ENCODE measurements at places on chromosomes 4 and X.
A peak's percentile ranks its signal among the peaks of the same experiment; 100 is the strongest.

DNA sequence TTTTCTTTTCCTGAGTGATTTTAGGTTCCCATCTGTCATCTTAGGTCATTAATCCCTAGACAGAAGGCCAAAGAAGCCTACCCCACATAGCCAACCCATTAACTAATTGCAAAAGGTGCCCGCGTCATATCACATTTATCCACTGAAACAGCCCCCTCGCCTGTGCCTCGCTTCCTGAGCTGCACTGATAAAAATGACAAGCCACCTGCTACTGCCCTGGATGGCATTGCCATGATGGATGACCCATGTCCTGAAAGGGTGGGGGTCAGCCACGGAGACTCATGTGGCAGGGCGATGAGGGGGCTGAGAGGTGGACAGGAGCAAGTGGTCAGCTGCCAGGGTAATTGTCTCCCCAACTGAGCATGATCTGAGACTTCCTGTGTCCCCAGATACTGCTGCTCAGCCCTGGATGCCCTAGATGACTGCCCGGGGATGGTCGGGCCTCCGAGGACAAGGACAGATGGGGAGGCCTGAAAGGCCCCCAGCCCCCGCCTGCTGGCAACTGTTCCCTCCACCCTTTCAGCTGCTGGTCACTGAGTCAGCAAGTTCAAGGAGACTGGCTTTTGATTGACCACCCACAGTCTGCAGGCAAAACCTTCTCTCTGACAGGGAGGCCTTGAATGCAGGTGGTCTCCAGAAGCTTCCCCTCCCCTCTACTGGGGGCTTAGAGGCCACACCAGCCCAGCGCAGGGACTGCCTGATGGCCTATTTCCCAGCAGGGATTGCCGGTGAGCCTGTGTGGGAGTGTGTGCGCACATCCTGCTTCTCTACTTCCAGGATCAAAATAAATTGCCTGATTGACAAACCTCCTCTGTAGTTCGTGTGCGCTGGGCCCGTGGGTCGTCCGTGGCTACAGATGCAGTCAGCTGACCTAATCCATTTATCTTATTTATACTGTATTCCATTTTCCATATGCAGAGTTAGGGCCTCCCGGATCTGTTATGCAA is 496.3 kb downstream of the BCOR start:
- no peak for DNase-seq

- no peak for DNase-seq
Measured at GRCh38 chrX:3165808-3166207, 124.5 kb downstream of the ARSF start.

- DNase-seq, result peak; percentile 22
Measured at GRCh38 chrX:111837197-111837596, 38.8 kb upstream of the TRPC5OS start.

- no peak for DNase-seq
Measured at GRCh38 chrX:124209792-124210576, 122.5 kb upstream of the TEX13D start.

DNA sequence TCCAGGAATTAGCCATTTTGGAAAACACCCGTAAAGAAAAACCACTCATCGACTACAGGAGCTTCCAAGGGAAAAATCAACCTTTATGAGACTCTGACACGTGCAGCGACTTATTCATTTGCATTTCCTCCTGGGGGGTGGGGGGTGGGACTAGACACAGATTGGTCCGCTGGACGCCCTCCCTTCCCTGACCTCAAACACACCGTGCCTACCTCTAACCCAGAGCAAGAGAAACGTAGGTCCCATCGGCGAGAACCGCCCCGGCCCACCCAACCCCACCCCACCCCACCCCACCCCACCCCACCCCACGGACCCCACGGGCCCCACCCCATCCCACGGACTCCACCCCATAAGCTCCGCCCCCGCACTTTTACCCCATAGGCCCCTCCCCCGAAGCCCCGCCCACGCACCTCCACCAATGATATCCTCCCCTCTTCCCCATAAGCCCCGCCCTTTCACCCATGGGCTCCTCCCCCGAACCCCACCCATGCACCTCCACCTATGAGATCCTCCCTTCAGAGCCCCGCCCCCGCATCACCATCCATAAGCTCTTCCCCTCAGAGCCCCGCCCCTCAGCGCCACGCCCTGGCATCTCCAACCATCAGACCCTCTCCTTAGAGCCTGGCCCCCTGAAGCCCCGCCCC is 1.1 kb downstream of the GTPBP6 start:
- no peak for DNase-seq

- DNase-seq, result no peak
Measured at GRCh38 chr4:99458911-99459447, 23.8 kb upstream of the ADH7 start.

- DNase-seq, result no peak
Measured at GRCh38 chr4:125266901-125267604, 47.7 kb upstream of the FAT4 start.

- DNase-seq, result no peak
Measured at GRCh38 chrX:11053351-11053750, 57.8 kb upstream of the HCCS start.

GRCh38 chr4:174259580-174259979 is 23.9 kb downstream of the FBXO8 start:
- no peak for DNase-seq

DNA sequence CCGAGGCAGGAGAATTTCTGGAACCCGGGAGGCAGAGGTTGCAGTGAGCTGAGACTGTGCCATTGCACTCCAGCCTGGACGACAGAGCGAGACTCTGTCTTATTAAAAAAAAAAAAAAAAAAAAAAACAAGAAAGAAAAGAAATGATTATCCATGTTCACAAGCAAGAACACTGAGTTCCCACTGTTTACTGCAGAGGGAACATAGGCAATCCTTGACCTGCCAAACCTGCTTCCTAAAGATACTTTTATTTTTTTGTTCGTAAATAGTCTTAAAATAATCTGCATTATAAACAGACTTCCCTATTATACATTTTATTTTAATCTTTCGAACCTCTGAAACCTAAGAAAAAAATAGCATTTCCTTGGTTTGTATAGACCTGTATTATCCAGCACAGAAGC is 50.6 kb upstream of the TBC1D14 start:
- DNase-seq, result no peak

- no peak for DNase-seq
Measured at GRCh38 chr4:117093571-117093970, 8.2 kb upstream of the TRAM1L1 start.

- DNase-seq, result no peak
Measured at GRCh38 chr4:47830265-47831025, 7.4 kb downstream of the CORIN start.

- DNase-seq, result no peak
Measured at GRCh38 chrX:17670874-17671273, 66.4 kb upstream of the SCML1 start.

- DNase-seq, result no peak
Measured at GRCh38 chr4:2733844-2734574, 22.1 kb downstream of the TNIP2 start.

- DNase-seq, result no peak
Measured at GRCh38 chr4:14289708-14290107, 662.2 kb upstream of the BOD1L1 start.

DNA sequence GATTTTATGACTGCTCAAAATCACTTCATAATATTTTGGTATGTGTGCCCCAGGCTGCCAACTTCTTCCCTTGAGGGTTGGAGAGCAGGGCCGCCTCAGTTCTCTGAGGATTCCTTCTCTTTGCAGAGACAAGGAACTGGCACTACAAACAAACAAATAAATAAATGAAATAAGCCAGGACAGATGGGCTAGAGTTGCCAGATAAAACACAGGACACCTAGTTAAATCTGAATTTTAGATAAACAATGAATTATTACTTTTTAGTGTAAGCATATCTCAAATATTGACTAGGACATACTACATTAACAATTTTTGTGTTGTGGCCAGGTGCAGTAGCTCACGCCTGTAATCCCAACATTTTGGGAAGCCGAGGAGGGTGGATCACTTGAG is 122.5 kb downstream of the FHDC1 start:
- DNase-seq, result no peak

DNA sequence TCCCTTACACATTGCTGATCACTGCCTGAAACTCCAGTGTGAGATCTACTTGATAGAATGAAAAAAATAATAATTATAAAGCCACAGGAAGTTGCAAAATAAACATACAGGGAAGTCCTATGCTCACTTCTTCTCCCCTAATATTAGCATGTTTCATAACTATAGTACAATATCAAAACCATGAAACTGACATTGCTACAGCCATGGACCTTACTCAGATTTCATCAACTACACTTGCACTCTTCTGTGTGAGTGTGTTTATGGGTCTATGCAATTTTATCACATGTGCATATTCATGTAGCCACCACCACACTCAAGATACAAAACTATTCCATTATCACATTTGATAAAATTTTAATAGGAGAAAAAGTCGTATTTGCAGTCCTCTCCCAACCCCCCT is 57.3 kb downstream of the SPINK2 start:
- DNase-seq, result no peak

GRCh38 chr4:1684506-1685234 is 557 bp upstream of the FAM53A start:
- no peak for DNase-seq

Measured in cerebellar cortex (tissue), 1 donor.